ENCODE measurements at places on chromosomes 2 and 18.

DNA sequence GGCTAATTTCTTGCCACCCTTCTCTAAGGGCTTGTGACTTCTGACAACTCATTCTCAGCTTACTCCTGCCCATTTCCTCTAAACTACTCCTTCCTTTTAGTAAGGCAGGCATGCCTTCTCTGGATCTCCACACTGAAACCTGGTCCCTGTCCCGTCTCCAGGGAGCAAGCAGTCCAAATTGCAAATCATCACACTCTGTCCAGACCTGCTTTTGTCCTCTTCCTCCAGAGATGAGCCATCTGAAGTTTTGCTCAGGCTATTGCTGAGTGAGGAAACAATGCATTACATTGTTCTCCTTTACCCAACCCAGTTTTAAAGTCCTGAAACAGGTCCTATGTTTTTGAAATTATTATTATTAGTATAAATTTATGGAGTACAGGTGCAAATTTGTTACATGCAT is 57.3 kb downstream of the ARHGAP25 start:
- no peak for DNase-seq

- DNase-seq = no peak
These were observed 448.7 kb upstream of the HNRNPA3 start for GRCh38 chr2:176763851-176764404.

GRCh38 chr18:33835419-33835818 is 257.4 kb downstream of the ASXL3 start:
- no peak for DNase-seq

- no peak for DNase-seq
These were observed 5.6 kb downstream of the QPCT start for GRCh38 chr2:37350034-37350433.

DNA sequence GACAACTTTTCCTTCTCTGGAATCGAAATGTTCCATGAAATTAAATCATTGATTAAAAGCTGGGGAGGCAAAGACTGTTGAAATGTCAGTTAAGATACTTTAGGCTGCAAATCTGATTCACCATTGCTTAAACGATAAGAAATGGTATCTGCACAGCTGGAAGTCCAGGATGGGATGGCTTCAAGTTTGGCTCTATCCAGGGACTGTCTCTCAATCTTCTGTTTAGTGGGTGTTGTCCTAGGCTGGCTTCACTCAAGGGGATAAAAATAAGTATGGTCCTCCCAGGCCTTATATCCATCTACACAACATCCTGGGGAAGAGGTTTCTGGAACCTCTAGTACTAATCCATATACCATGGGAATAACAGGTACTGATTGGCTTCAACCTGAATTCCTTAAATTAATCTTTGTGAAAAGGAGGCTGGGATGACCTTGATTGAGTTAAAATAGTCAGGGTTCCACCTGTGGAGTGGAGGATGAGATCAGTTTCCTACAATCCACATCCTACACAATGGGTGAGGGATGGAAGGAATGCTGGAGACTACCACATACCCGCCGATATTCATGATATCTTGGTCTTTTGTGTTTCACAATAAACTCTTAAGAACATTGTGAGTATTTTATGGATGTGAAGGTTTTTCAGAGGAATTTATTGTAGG is 156.0 kb upstream of the L3MBTL4 start:
- DNase-seq = no peak

GRCh38 chr18:58884680-58885079 is 20.0 kb downstream of the ZNF532 start:
- DNase-seq = no peak

All from ascending aorta (tissue), 2 donors.